T-cell (primary cell): ENCODE measurements at places on chromosomes 7 and 10.

DNA sequence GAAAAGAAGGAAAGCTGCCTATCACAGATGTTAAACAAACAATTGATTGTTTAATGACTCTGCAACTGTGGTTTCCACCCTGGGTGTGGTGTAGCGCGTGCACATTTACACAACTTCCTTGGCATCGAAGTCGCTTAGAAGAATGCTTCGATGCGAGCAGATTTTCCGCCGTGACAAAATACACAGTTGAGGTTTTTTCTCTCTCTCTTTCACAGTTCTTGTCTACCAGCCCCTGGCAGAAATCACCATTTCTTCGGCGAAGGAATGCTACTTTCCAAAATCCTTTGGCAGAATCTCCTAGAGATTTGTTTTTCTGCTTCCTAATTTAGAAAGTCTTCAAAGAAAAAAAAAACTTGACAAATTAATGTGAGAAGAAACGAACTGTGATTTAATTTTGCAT, 70.7 kb upstream of the C1QL3 start:
- no peaks in the 10 kb centered on the region for H3K27me3 ChIP-seq
- H3K27ac ChIP-seq: no peak overlapping the region
- no peak overlapping the region for H3K4me3 ChIP-seq
- DNase-seq: no peak
- H3K36me3 ChIP-seq: peaks cover 22% of the 10 kb centered on the region

GRCh38 chr7:11434366-11434765, 397.6 kb downstream of the THSD7A start:
- H3K4me1 ChIP-seq: no peaks in the 10 kb centered on the region
- H3K4me3 ChIP-seq: no peak overlapping the region
- no peaks in the 10 kb centered on the region for H3K27me3 ChIP-seq
- no peak overlapping the region for H3K27ac ChIP-seq
- H3K36me3 ChIP-seq: no peaks in the 10 kb centered on the region
- no peak for DNase-seq

GRCh38 chr10:78727728-78728127, 341.0 kb upstream of the ZMIZ1 start:
- DNase-seq: no peak
- no peaks in the 10 kb centered on the region for H3K4me1 ChIP-seq
- H3K27me3 ChIP-seq: no peaks in the 10 kb centered on the region

DNA sequence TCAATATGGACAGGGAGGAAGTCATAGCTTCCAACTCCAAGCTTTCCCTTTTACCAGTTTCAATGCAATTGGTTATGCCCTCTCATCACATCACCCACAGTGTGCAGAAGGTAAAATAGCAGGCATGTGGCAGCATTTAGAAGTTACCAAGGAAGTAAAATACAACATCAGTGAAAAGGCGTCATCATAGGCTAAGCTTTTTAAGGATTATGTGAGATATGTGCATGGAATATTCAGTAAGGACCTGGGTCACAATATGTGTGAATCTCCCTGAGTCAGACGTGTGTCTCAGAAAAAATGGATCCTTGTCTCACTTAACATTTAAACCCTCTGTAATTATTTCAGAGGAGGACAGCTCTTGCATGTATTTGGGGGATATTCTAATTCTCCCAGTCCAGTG, 522.8 kb upstream of the POM121L12 start:
- H3K27ac ChIP-seq: no peak overlapping the region
- peaks cover 2% of the 10 kb centered on the region for H3K4me1 ChIP-seq
- DNase-seq: no peak
- H3K36me3 ChIP-seq: no peaks in the 10 kb centered on the region
- no peak overlapping the region for H3K4me3 ChIP-seq

DNA sequence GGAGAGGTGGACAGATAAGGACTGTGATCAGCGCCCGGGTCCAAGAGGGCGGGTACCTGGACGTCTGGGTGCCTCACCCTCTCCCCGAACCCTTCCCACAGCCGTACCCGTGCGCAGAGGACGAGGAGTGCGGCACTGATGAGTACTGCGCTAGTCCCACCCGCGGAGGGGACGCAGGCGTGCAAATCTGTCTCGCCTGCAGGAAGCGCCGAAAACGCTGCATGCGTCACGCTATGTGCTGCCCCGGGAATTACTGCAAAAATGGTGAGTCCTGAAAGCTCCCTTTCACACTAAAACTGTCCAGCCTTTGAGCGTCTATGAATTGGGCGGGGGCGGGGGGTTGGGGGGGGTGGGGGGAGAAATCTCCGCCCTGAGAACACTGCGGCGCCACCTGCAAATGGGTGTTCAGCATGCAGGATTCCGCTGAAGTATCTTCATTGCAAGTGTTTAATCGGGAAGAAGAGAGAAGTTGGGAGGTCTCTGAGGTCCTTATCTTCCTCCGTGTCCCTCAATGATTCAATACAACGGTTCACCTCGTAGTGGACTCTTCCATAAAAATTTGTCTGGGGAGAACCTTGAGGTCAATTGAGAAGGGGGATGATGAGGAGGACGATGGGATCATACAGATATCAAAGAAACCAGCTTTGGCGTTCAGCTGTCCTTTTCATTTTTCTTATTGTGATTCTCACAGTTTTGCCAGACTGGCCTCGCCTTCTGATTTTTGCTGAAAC, 906 bp downstream of the DKK1 start:
- no peaks in the 10 kb centered on the region for H3K36me3 ChIP-seq
- no peak overlapping the region for H3K4me3 ChIP-seq
- H3K4me1 ChIP-seq: peaks cover 5% of the 10 kb centered on the region

DNA sequence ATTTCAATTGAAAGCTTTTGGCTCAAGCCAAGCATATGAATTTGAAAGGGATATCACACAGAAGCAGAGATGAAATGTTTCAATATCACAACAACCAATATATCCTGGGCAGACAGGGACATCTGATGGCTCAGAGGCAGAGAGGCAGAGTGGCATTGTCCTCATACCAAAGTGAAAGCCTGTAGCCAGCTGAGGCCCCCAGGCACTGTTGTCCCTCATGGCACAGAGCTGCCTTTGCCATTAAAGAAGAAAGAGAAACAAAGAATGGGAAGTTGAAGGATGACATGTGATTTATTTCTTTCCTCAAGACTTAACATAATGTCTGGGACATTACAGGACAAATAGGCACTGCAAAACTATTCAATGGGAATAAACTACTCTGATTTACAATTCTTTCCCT, 504.3 kb upstream of the PCDH15 start:
- no peak overlapping the region for H3K4me3 ChIP-seq
- H3K27me3 ChIP-seq: no peaks in the 10 kb centered on the region
- no peaks in the 10 kb centered on the region for H3K4me1 ChIP-seq
- H3K36me3 ChIP-seq: no peaks in the 10 kb centered on the region
- H3K27ac ChIP-seq: no peak overlapping the region

DNA sequence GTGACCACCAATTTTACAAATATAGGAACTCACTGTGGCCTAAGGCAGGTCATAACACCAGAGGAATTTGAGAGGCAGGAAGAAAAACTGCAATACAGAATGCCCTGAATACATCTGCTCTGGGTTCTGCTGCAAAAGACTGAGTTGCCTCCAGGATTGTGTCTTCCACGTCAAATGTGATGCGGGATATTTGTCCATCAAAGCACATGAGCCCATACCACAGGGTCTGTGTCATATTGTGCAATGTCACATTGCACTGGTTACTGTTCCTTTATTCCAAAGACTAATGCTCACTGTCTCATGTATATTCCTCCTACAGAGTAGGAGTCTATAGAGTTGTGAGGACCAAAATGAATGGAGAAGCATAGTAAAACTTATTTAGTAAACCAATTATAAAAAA, 58.6 kb upstream of the ABCB4 start:
- no peak overlapping the region for H3K4me3 ChIP-seq
- DNase-seq: no peak
- no peaks in the 10 kb centered on the region for H3K4me1 ChIP-seq
- peaks cover 11% of the 10 kb centered on the region for H3K36me3 ChIP-seq
- H3K27ac ChIP-seq: no peak overlapping the region
